Myometrial cell (primary cell): ENCODE measurements at places on chromosomes 5 and 9. TPM values are rescaled to one million over a fixed set of nuclear protein-coding genes. Genes with fewer than 3 reads are reported as not detected.

Gene CCL27
- 0.58 TPM in 1 of 2 replicates, not detected in the other for total RNA-seq

Gene C5orf58
- not detected in 2 replicates for total RNA-seq

Gene PLAC8L1
- not detected in 2 replicates for total RNA-seq

Gene C8G
- not detected in 2 replicates for total RNA-seq

Gene NMUR2
- total RNA-seq, result not detected in 2 replicates

Gene LCNL1
- 0.29 and 0.35 TPM in 2 replicates for total RNA-seq

Gene CMYA5
- 0.58 and 0.89 TPM in 2 replicates for total RNA-seq

Gene SYK
- not detected in 2 replicates for total RNA-seq

Gene TMC1
- total RNA-seq, result not detected in 2 replicates

Gene JMY
- total RNA-seq, result 3.5 TPM in 2 replicates

Gene PTGS1
- total RNA-seq, result 7.5 and 9.4 TPM in 2 replicates

Gene IGFBPL1
- total RNA-seq, result not detected in 2 replicates

Gene FIBCD1
- 0.29 and 2.8 TPM in 2 replicates for total RNA-seq

Gene NMRK1
- 13.8 and 21.0 TPM in 2 replicates for total RNA-seq

Gene IFNK
- total RNA-seq, result not detected in 2 replicates

Gene THBS4
- 0.18 TPM in 1 of 2 replicates, not detected in the other for total RNA-seq

Gene ADGRD2
- total RNA-seq, result not detected in 2 replicates

Gene PLPPR1
- total RNA-seq, result not detected in 2 replicates

Gene PCDHGC3
- 38.6 TPM in 2 replicates for total RNA-seq

Gene ZNF483
- 1.4 TPM in 1 of 2 replicates, not detected in the other for total RNA-seq

Gene PCDHA11
- not detected in 2 replicates for total RNA-seq

Gene SIT1
- not detected in 2 replicates for total RNA-seq

Gene PDE6A
- total RNA-seq, result not detected in 2 replicates

Gene SLC45A2
- total RNA-seq, result not detected in 2 replicates
